Glomerular endothelial cell (primary cell): ENCODE measurements at places on chromosomes 16 and 17.

GRCh38 chr16:78386557-78387324 is 287.3 kb downstream of the WWOX start:
- DNase-seq = no peak

- DNase-seq = no peak
These were observed 32.2 kb upstream of the TMEM220 start for GRCh38 chr17:10762037-10762436.

GRCh38 chr17:28657756-28658155 is 4.0 kb downstream of the SDF2 start:
- no peak for DNase-seq

- DNase-seq = no peak
These were observed 95.9 kb upstream of the ZFHX3 start for GRCh38 chr16:73143576-73144422.

DNA sequence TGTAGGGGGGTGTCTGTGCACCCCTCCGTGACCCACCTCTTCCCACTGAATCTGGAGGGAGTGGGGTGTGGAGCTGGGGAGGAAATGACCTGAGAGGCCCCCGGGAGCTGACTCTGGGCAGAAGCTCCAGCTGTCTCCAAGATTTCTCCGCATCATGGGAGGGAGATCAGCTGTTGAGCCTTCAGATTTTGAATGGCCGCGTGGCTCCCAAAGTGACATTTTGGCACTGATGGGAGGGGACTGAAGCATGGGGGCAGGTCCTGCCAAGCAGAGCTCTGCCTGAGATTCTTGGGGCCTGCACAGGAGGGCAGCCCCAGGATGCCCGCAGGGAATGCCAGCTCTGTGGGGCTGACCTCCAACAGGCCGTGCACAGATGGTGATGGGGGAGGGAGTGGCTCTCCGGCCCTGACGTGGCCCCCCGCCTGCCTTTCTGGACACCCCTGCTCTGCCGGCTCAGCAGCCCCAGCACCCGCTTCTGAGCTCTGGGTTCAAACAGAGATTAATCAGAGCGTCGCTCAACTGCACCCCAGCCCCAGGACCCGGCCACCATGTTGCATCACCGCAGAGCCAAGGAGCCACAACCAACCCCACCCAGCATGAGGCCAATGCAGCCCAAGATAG is 25.3 kb upstream of the UBE2I start:
- DNase-seq = no peak

DNA sequence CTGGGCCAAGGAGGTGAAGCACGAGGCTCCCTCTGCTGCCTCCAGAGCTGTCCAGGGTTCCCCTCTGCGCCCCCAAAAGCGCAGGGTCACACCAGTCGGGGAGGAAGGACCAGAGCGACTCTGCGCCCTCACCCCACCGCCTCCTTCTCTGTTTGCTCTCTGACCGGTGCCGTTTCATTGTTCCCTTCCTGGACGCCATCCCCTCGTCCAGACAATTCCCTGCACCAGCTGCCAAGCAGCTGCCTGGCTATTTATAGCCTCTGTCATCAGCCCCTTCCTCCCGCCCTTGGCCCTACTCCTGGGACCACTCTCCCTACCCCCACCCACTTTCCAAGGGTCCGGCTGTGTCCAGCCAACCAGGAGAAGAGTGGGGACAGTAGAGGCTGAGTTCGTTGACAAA is 68.8 kb upstream of the CREBBP start:
- no peak for DNase-seq

GRCh38 chr17:27821318-27821717 is 21.0 kb upstream of the NOS2 start:
- DNase-seq = no peak

- no peak for DNase-seq
These were observed 19.3 kb downstream of the MMD start for GRCh38 chr17:55402374-55402773.

- no peak for DNase-seq
These were observed 3.6 kb downstream of the ZACN start for GRCh38 chr17:76082326-76083251.
